NCI-H2107 (cell line): ENCODE measurements at places on chromosomes 1 and 21.

DNA sequence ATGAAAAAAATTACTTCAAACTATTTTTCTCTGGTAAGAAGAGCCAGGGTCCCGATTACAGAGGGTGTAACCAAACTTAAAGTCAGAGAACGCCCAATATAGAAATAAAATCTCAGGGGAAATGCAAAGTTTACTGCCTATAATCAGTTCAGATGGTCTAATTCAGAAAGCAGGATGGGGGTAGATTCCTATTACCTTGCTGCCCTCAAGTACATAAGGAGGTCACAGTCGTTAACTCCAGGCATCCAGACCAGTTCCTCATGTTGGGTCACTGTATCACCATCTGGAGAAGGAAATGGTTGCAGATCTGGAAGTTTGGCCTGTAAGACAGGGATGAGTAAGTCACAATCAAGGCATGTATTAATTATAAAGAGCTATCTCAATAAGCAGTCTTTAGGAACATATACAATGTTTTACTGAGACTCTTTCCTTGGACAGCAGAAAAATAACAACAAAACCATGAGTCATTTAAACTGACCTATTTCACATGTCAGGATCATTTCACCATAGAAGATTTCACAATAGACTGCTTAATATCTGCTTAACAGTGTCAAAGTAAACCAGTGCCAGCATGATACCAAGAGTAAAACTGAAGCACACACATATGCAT lies 179.4 kb downstream of the SLC45A1 start:
- DNase-seq, result no peak

DNA sequence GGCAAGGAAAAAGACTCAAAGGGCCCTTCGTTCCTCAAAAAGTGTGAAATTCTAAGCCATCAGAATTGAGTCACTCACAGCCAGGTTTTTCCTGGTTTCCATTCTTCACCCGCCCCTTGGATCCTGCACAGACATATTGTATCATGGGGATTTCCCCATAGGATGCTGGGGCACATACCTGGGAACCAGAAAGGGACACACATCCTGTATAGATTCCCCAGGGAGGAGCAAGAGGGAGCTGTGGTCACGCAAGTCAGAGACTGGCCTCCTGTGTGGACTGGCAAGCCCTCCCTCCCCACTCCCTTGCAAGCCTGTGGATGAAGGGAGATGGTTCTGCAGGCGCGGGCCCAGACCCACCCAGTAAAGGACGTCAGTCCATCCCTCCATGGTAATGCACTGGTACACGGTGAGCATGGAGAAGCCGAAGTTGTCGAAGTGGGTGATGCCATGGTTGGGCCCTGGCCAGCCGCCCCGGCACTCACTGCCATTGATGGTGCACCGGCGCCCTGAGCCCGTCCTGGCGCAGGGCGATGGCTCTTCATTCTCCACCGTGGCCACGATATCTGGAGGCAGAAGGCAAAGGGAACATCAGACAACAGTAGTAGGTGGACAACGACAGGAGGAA lies 23.2 kb downstream of the CACNA1S start:
- no peak for DNase-seq

DNA sequence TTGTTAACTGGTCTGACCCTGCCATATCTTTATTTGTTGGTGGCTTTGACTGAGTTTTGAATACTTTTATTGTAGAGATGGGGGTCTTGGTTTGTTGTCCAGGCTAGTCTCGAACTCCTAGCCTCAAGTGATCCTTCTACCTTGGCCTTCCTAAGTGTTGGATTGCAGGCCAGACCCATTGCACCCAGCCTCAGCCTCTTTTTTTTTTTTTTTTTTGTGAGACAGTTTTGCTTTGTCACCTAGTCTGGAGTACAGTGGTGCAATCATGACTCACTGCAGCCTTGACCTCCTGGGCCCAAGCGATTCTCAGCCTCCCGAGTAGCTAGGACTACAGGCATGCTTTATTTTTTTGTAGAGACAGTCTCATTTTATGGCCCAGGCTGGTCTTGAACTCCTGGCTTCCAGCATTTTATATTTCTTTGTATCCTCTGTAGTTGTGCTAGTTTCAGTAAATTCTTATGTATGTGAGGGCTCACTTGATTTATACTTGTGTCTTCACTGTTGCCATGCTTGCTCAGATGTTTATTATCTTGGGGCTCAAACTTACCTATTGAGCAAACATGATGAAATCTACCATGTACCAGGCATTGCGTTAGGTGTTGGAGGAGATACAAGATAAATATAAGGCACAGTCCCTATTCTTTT lies 24.1 kb downstream of the THRAP3 start:
- no peak for DNase-seq

- no peak for DNase-seq
These were observed 155.6 kb upstream of the ZNF648 start for GRCh38 chr1:182217071-182217470.

- DNase-seq, result no peak
These were observed 133.2 kb upstream of the BARHL2 start for GRCh38 chr1:90850181-90850897.

- DNase-seq, result no peak
These were observed 56.9 kb downstream of the TIAM1 start for GRCh38 chr21:31287201-31287600.

GRCh38 chr21:16308269-16308668 lies 578.5 kb downstream of the USP25 start:
- DNase-seq, result no peak

DNA sequence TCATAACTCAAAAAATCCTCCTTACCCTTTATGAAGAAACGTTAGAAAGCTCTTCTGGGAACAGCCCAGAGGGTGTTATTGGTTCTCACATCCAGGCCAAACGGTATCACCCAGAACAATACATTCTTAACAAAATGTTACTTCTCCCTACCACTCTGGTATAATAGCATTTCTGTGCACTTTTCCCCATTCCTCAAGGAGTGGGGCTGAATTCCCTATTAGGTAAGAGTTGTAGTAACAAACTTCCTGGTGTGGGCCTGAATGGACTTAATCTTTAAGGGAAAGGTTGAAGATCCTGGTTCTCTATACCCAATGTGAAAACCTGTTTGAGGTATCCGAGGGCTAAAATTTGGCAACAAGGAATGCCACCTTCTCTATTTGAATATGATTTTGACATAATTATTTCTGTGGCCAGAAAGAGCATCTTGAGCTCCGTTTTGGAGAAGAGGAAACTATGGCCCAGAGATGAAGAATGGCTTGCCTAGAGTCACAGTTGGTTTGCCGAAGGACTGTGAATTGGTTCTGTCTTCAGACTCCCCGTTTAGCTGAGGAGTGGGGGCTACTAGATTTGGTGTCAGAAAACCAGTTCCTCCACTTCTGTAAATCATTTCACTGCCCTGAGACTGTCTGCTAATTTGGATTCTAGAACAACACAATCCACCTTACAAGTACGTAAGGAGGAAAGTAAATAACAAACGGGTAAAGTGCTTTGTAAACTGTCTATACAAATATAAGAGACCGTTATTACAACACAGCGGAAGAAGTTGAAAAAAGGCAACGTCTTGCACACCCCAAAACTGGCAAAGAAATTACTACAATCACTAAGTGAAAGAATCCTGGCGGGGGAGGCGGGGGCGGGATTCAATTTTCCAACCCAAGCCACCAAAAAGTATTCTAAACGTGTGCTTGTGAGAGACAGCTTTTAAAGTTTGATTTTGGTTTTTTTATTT lies 2.3 kb downstream of the ANP32E start:
- no peak for DNase-seq

GRCh38 chr1:1059494-1060280 lies 14.4 kb downstream of the RNF223 start:
- DNase-seq, result no peak

DNA sequence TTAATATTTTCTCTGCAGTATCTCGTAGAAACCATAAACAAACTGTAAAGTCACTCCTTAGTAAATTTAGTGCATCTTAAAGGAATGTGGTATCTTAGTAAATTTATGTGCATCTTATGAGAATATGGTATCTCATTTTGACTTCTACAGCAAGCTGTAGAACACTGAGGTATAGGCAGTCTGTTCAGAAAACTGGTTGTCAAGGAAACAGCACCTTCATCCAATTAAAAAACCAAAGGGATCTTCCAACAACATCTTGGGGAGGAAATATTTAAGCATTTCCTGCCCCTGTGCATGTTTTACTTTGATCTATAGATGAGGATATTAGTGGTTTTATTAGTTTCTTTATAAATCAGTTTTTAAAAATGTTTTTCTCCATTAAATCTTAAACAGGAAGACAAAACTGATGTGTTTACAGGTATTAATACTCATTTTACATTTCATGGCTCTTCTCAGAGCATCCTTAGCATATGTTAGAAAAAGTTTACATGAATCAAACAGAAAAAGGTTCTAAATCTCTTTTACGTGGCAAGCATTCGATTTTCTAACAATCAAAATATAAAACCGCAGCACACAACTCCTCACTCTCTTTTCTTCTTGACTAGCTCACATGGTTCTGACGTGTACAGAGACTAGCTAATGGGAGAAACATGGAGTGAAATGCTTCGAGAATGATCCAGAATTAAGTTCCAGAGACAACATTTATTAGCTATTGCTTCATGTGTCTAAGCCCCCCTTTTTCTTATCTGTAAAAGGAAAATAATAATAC lies 668.8 kb downstream of the PTPRC start:
- DNase-seq, result no peak

DNA sequence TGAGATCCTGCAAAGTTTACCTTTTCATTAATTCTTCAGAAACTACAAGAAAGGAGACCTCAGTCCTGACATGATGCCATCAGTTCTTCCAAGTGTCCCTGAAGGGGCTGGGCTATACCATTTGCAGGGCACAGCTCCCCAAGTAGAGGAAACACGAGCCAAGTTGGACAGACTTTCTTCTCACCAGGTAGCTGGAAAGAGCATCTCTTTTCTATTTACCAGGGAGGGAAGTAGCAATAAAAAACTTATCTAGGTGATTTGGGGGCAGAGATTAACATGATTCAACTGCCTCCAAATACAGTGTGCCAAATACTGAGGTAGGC lies 103.9 kb upstream of the KCND3 start:
- DNase-seq, result no peak

GRCh38 chr1:180571060-180571831 lies 12.5 kb downstream of the OVAAL start:
- no peak for DNase-seq

- no peak for DNase-seq
These were observed 32.9 kb downstream of the CD58 start for GRCh38 chr1:116537898-116538297.

DNA sequence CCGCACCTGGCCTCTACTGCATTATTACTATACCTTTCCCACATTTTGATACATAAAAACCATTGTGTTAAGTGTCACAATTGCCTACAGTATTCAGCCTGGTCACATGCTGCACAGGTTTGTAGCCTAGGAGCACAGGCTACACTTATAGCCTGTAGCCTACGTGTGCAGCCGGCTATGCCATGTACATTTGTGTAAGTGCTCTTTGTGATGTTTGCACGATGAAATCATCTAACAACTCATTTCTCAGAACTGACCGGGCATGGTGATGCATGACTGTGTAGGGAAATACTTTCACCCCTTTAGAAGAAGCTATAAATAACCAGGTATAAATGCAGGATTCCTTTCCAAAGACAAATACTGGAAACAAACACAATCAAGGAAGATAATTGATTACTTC lies 12.1 kb downstream of the ERG start:
- DNase-seq, result no peak

GRCh38 chr1:28343405-28343804 lies 14.6 kb downstream of the MED18 start:
- no peak for DNase-seq

- no peak for DNase-seq
These were observed 6.5 kb downstream of the LDLRAD1 start for GRCh38 chr1:54011316-54012007.

GRCh38 chr1:190175320-190175719 lies 302.3 kb downstream of the BRINP3 start:
- no peak for DNase-seq

GRCh38 chr21:30306884-30307283 lies 13.2 kb downstream of the KRTAP26-1 start:
- DNase-seq, result no peak
